HFF-Myc (cell line): ENCODE measurements at places on chromosomes 3 and 15.

DNA sequence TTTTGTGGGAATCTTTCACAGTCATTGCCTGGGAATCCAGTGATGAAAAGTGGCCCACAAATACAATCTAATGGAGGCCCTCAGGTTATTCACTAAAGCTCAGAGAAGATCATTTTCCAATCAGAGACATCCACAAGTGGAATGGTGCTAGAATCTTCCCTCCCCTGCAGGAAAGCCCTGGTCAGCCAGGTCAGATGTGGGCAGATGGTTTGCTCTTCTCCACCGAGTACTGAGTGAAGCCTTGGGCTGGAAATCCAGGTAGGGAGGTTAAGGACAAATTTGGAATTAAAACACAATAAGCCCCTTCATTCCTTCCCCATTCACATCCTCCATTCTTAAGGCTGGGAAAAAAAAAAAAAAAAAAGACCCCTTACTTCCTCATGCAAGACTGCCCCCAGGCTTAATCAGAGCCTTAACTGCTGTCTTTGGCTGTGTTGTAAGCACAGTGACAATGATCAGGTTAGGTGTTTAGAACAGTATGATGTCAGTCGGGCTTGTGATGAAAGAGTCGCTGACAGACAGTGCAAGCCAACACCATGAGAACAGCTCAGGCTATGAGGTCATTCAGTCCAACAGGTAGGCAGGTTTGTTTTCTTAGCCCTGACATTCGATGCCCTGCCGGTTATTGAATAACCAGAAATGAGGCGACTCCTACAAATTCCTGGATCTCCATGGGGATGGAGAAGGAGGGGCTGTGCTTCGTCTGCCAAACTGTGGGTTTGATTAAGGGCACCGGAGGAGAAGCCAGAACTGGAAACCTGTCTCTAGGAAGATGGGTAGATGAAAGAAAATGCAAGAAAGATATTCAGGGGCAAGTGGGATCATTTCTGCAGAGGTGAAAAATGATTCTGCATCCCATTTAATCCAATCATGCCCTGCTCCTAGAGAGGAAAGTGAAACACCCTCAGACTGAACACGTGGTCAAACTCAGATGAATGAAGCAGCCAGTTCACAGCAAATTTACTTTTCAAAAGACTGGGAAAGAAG is 23.5 kb upstream of the HES1 start:
- DNase-seq, result no peak

DNA sequence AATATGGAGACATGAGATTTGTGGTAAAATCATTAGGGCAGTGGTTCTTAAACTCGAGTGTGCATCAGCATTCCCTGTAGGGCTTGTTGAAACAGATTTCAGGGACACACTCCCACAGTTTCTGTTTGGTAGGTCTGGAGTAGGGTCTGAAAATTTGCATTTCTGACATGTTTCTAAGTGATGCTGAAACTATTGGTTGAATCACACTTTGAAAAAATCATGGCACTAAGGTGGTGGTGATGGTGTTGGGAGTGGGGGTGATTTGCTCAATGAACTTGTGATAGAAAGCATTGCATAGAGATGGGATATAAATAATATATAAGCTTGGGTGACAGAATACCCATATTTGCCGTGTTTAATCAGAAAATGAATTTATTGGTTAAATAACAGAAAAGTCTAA is 11.3 kb downstream of the MITF start:
- DNase-seq, result no peak

GRCh38 chr3:5727743-5728484 is 540.4 kb downstream of the EDEM1 start:
- no peak for DNase-seq

DNA sequence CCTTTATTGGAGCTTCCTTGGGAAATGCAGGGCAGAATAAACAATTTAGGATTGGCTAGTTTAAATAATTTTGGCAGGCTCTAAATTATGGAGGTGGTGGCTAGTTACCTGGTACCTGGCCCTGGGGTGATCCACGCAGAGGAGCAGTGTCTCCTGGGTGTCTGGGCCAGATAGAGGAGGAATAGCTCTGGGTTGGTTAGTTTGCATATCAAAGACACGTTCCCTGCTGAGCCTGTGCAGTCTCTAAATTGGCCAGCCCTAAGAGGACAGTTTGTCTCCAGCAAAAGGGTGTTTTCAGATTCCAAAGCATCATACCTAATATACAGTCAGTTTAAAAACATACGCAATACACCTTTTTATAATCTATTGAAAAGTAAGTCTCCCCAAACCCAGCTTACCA is 333.3 kb upstream of the TPM1 start:
- no peak for DNase-seq

DNA sequence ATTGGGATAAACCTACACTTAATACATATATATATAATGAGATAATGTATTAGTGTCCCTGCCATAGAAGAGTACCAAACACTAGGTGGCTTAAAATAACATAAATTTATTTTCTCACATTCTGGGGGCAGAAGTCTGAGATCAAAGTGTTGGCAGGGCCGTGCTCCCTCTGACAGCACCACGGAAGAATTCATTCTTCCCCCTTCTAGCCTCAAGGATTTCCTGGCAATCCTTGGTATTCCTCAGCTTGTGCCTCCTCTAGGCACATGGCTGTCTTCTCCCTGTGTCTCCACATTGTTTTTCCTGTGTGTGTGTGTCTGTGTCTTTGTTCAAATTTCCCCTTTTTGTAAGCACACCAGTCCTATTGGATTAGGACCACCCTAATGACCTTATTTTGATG is 115.2 kb upstream of the AGBL1 start:
- no peak for DNase-seq

DNA sequence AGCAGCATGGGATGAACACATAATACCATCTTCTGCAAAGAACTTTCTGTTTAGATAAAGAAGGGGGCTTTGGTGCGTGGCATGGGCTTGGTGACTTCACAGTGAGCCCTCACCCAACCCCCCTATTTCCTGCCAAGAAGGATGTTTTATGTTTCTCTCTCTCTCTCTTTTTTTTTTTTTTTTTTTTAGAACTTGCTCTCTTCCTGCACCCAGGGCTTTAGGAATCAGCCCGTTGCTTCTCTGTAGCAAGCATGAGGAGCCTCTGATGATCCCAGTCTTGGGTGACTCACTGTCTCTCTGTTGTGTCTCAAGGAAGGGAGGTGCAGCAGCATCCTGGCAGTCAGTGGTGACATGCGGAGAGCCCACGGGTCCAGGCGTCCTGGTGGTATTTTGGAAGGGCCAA is 49.1 kb downstream of the CCK start:
- DNase-seq, result no peak
